ENCODE measurements at places on chromosomes 2 and 18.
A peak's percentile ranks its signal among the peaks of the same experiment; 100 is the strongest.

- DNase-seq, result no peak
Measured at GRCh38 chr2:88680266-88680902, 11.1 kb upstream of the RPIA start.

GRCh38 chr2:41737888-41738287 lies 309.9 kb upstream of the PKDCC start:
- DNase-seq, result no peak

DNA sequence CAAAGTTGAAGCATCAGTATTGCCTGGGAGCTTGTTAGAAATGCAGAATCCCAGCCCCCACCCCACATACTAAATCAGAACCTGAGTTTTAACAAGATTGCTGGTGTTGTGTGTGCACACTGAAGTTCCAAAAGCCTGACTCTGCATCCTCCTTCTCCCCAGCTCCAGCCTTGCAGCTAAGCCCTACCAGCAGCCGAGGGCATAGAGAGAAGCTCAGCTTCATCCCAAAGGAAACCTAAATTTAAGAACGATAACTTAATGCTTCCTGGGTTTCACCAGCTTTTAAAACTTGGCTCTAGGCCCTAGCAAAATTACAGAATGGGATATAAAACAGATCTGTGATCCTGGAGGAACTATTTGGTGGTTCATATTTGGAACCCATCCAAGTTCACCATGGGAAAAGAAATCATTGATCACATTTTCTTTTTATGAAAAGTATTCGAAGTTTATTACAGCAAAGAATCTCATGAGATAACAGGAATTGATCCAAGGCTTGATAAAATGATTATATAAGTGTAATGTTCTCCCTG lies 11.1 kb downstream of the SMYD1 start:
- no peak for DNase-seq

GRCh38 chr2:204901591-204901990 lies 356.3 kb downstream of the PARD3B start:
- no peak for DNase-seq

- no peak for DNase-seq
Measured at GRCh38 chr2:238021327-238021726, 39.5 kb upstream of the SCLY start.

GRCh38 chr2:70934981-70935380 lies 719 bp upstream of the ATP6V1B1 start:
- DNase-seq, result no peak

DNA sequence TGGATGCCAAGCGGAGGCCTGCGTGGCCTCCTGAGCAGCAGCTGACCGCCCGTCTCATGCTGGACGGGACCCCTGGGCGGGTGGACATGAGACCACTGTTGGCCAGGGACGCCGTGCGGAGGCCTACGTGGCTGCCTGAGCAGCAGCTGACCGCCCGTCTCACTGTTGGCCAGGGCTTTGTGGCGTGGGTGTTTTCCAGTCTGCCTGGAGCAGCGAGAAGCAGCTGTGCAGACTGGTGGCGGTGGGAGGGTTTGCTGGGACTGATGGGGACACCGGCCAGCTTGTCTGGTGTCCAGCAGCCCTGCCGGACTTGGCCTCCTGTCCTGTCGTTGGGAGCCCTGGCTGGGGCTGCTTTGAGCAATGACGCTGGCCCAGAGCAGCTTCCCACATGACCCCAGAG lies 5.8 kb upstream of the D2HGDH start:
- no peak for DNase-seq

DNA sequence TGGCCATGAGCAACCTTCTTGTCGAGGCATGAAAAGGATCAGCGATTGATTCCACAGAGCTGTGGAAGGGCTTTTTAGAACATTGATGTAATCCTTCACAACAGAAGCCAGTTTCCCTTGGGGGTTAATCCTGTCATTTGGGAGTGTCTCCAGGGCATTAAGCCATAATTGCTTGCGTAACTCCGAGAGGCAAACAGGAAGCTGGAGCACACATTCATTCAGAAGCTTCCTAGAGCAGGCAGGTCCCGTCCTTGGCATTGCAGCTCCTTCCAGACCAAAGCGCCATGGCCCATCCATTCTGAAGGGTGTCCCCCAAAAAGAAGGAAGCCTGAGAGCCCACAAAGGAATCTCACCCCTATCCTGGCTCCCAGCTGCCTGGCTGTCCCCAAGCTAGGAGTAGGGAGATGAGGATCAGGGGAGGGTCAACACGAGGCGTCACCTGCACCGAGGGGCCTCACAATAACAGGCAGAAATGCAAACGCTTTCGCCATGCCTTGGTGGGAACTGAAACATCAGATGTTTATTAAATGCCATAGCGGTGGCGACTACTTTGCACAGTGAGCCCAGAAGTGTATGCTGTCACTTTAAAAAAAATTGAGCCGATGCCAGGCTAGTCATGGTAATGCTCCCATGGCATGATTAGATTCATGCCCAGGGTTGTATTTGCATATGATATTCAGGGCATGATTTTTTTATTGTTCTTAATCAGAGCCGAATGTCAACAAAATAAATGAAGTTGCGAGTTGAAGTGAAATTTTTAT lies 339.4 kb downstream of the BCL11A start:
- no peak for DNase-seq

DNA sequence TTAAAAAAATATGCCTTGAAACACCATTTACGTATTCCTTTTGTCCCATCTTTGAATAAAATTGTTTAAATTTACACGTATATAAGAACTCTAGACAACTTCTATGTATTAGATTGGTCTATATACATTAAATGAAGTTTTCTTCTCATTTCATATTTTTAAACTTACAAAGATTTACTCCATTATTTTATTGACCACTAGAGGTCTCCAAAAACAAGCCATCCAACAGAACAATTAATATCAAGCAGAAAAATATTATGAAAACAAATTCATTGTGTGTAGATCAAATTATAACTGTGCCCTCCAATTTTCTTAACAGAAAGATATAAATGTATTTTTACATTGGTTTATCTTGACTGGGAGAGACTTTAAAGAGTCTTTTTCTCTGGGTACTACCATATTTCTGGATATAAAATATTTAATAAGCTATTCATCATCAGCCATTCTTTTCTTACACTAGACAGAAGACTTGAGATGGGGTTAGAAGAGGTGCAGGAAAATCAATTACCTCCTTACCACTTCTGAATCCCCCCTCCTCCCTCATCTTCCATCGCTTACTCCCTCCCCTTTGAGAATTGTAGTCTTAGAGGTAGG lies 66.5 kb downstream of the DPP4 start:
- DNase-seq, result no peak

DNA sequence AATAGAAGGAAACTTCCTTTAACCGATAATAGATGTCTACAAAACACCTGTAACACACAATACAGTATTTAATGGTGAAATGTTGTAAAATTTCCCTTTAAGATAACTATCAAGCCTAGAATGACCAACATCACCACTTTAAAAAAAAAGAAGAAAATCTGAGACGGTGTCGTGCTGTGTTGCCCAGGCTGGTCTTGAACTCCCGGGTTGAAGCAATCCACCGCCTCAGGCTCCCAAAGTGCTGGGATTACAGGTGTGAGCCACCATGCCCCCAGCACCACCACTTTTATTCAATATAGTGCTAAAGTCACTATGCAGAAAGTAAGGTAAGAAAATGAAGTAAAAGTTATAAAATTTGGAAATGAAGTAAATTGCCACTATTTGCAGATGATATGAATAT lies 96.9 kb downstream of the MYOM1 start:
- DNase-seq, result no peak

- no peak for DNase-seq
Measured at GRCh38 chr2:96898641-96899412, 28.9 kb upstream of the SEMA4C start.

DNA sequence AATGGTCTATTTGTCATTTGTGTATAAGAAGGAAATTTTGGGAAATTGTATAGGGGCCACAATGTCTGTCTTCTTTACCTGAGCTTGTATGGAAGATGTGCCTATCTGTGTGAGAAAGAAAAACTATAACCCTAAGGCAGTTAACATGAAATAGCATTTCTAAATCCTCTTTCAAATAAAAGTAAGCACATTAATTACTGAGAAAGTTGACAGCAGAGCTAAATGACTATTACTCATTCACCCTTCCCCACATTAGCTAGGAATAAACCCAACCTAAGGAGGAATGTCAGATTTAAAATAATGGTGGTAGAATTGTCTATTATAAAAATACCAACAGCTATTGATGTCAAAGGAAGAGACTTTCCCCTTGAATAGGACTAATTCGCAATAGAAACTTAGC lies 56.2 kb downstream of the SLC38A11 start:
- DNase-seq, result no peak

DNA sequence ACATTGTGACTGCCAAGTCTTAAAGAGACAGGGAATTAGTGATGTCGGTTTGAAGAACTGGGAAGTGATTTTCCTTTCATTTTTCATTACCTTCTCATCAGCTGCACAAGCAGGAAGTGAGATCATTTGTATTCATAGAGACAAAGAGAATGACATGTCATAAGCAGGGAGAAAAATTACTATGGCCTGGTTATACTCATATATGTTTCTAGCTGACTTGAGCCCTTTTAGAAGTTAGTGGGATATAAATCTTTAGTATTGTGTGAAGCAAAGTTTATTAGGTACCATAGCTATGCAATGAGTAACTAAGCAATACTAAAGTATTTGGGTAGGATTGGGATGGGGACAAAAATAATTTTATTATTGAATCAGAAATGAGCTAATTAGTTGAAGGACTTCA lies 284.1 kb downstream of the PID1 start:
- DNase-seq, result no peak

- DNase-seq, result no peak
Measured at GRCh38 chr18:70288851-70289328, at the start of gene SOCS6. TSS of gene SOCS6 (plus strand) at chr18:70289045. CDS start at chr18:70324669, 35,624 bp downstream.

DNA sequence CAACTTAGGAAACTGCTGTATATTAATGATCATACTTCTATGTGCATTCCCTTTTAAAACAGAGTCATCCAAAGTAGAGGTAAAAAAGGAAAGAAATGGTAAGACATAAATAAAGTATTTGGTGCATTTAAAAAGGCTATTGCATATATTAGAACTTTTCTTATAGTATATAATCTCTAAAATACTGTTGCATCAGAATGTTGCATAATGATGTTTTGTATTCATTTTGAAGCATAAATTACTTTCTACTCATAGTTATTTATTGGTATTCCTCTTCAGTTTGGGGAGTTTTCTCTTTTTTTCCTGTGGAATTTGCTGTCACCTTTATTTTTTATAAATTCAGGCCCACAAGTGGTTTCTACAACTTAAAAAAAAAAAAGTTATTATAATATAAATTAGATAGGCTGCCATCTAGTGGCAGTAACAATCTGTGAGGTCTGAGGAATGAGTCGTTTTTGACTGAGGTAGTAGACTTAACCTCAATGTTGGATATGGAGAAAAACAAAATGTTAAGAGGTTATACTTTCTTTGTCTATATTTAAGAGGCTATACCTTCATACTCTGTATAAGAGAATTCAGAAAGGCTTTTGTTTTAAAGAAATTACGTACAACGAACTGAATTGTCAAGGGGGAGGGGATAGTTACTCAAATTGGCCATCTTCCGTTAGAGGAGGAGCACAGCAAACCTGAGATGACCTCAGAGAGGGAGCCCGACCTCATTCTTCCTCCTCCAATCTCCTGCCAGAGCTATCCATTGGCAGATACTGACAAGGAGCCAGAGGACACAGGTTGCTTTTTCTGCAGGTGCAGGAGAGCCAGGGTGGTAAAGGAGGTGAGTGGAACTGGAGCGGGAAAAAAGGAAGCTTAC lies 23.8 kb downstream of the ANKAR start:
- peak; percentile 53 for DNase-seq

- no peak for DNase-seq
Measured at GRCh38 chr2:222998459-222998858, 53.5 kb upstream of the KCNE4 start.

- DNase-seq, result no peak
Measured at GRCh38 chr2:233845301-233846060, 8.9 kb downstream of the HJURP start.

DNA sequence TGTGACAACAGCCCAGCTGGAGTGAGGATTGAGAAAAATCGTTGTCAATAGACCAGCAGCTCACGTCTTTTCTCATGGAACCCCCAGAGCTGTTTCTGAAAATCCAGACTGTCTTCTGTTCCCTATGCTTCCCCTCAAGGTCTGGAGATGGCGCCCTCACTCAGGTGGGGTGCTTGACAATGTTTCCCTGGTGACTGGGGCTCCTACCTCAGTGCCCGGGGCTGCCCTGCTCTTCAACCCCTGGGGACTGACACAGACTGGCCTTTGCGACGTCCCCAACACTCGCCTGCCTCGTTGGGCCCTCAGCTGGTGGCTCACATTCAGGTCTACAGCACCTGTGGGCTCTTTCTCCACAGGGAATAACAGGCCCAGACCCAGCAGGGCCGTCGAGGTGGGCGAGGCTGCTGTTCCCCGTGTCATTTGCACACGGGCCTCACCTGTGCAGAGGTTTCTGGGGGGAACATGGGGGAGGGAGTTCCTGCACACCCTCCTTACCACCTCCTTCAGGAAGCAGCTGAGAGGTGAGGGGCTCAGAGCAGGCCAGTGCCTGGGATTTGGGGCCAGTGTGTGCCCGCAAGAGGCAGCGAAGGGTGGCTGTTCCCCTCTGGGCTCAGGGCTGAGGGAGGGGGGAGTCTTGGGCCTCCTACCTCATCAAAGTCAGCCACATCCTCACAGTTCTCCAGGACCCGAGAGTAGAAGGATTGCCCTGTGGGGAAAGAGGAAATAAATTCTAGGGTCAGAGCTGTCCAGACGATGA lies 59.3 kb upstream of the OTOF start:
- DNase-seq, result no peak

- DNase-seq, result no peak
Measured at GRCh38 chr2:149132339-149132738, 93.8 kb downstream of the LYPD6B start.

GRCh38 chr2:197461057-197461456 lies 7.7 kb downstream of the COQ10B start:
- DNase-seq, result peak; percentile 11

GRCh38 chr2:86069091-86069685 lies 36.5 kb downstream of the POLR1A start:
- DNase-seq, result no peak

GRCh38 chr2:225367482-225367881 lies 32.0 kb upstream of the NYAP2 start:
- DNase-seq, result no peak

DNA sequence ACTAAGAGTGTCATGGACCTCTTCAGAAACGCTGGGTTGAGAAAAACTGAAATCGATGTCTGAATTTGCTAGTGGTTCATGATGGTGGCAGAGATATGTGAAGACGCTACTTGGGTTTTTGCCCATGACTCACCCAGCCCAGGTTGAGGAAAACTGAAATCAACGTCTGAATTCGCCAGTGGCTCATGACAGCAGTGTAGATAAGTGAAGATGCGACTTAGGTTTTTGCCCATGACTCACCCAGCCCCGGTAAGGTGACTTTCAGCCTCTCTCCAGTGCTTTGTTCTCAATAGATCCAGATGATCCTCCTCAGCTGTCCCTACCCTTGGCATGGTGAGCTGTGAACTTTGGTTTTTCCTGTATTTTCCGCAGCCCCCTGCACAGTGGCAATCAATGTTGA lies 105.3 kb upstream of the SIX3 start:
- no peak for DNase-seq

All from SW 1271 (cell line).